ENCODE measurements at places on chromosomes 12 and 14.

DNA sequence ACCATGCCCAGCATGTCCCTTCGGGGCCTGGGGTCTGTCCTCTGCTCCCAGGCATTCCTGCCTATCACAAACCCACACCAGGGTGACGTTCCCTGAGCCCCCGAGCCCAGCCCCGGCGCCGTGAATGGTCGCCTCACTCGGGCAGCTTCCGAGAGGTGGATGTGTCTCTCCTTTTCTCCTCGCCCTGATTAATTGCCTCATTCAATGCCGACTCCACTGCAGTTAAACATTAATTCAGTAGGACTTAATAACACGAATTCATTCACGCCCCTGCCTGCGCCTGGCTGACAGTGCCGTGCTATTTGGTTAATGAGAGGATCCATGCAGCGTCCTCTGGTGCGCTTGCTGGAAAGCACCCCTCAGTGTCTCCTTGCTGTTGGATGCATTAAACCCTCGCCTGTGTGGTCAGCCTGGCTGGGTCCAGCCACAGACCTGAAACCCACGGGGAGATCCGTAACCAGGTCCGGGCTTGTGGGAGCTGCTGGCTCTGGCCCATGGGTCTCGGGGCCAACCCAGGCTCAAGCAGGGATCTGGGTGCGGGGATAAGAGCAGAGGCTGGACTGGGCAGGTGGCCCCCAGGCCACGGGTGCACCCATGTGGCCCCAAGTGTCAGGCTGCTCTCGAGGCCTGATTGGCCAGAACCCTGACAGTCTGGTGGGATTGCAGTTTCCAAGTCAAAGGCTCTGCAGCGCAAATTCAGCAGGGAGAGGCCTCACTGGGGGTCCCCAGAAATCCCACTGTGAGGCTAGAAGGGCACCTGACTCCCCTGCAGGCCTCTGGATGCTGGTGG, 55.4 kb downstream of the FBRSL1 start:
- no peak for DNase-seq

DNA sequence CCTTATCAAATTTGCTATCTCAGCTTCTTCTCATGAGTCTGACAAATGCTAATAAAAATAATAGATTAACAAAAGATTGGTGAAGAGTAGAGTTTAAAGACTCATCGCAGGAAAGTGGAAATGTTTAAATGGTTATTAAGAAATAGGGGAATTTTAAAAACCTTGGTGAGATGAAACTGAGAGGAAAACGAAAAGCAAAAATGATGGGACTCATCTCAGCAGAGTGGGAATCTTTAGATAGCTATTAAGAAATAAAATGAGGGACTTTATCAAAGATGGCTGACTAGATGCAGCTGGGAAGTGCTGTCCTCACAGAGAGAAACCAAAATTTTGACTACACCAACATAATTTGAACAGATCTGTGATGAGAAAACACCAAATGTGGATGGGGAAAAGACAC, 79.2 kb upstream of the CD163 start:
- DNase-seq = peak; percentile 56

- DNase-seq = no peak
Measured at GRCh38 chr12:49050507-49051372, 9.9 kb downstream of the KMT2D start.

GRCh38 chr12:61780435-61780834, 479.8 kb upstream of the USP15 start:
- no peak for DNase-seq

DNA sequence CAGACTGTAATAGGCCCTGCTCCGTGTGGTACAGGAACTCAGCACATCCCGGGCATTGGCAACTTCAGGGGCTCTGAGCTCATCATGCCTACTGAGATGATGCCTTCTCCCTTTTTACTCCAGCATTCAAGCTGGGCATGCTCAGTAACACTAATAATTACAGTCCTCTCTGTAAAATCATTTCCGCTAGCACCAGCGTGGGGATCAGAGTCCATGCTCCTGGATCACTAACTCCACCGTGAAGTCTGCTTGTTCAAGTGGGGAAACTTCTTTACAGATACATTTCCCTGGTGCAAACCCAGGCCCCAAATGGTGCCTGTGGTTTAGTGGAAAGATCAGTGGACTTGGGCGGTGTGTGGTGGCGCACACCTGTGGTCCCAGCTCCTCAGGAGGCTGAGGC, 16.7 kb downstream of the CLSTN3 start:
- DNase-seq = no peak

GRCh38 chr12:92378682-92379479, 233.2 kb upstream of the BTG1 start:
- DNase-seq = no peak

GRCh38 chr14:68950111-68950510, 29.0 kb downstream of the ACTN1 start:
- DNase-seq = peak; percentile 83

- peak; percentile 69 for DNase-seq
Measured at GRCh38 chr12:47307680-47308399, 228.1 kb upstream of the AMIGO2 start.

GRCh38 chr12:57151741-57152630, 4.6 kb upstream of the LRP1-AS start:
- no peak for DNase-seq

GRCh38 chr14:32225378-32225920, 22.4 kb upstream of the RNU6-8 start:
- DNase-seq = no peak

GRCh38 chr12:91555436-91556415, 373.1 kb upstream of the DCN start:
- DNase-seq = no peak

DNA sequence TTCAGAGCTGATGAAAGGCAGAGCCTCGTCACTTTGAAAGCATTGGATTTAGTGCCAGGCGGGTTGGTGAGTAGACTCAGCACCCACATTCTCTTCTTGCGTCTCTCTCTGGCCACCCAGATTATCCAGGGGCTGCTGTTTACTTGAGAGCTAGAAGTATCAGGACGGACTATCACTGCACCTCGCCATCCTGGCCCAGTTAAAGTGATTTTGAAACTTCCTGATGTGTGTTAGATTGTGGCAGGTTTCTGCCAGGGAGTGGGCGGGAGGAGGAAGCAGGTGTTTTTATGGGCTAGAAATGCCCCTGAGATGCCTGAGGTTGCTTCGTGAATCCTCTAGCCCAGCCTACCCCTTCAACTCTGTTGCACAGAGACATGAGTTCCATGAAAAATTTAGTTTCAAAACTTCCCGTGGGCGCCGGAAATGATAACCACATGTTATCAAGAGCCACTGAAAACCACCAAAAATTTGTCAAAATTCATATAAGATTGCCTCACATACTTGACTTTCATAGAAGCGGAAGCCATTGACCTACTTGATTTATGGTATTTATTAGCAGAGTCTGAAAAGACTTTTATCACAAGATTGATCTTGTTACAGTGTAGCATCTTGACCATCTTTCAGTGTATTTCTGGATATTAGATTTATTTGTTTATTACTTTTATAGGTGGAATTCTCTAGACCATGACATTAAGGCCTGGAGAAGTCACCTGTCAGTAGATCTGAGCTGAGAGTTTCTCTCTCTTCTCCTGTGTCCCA, 466.0 kb downstream of the RAD51B start:
- peak; percentile 95 for DNase-seq

- DNase-seq = no peak
Measured at GRCh38 chr12:1758376-1758775, 62.0 kb upstream of the LRTM2 start.

- DNase-seq = peak; percentile 49
Measured at GRCh38 chr14:23548351-23549318, 2.9 kb downstream of the ZFHX2 start.

- DNase-seq = no peak
Measured at GRCh38 chr14:99230208-99231151, 41.5 kb downstream of the BCL11B start.

DNA sequence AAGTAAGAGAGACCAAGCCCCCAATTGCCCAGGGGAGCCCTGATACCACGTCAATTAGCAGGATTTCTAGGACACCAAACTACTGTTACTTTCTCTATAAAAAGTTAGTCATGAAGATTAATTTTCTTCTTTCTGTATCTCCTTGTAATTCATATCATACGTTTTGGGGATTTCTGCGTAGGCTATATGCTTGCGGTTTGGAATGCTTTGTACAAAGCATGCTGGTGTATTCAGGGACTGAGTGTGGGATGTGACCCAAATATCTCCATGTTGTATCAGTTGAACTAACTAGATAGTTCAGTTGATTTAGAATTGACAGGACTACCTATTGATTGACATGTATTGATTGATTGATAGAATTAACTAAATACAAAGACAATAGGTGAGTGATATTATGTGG, 7.7 kb downstream of the GPR33 start:
- no peak for DNase-seq

- no peak for DNase-seq
Measured at GRCh38 chr12:108614639-108615038, 16.8 kb upstream of the TMEM119 start.

Data from inflammatory macrophage treated with lipopolysaccharide for 4 hours (primary cell).